ENCODE measurements at places on chromosomes 12 and 14.

DNA sequence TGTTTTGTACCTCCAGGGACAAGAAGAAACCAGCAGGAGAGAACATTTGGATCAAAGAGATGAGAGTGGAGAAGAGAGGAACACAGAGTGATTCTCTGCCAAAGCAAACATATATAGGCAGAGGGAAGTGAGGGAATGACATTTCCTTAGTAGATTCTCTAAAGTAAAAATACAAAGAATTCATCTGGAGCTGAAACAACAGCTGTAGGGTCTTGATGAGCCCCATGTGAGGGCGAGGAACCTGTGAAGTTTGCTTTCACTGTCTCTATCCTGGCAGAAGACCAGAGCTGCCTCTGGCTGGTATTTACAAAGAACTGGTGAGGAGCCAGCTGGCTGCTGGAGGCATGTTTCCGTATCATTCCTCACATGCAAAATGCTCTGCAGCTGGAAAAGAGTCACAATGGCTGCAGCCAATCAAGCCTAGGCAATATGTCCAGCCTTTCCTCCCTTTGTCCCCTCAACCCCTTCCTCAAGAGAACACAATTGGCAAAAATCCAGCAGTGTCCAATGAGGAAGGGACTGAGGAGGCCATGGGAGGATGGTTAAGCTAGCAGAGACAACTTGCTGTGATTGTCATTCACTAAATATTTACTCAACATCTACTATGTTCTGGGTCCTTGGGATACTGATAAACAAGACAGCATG lies 122.5 kb downstream of the PHLDA1 start:
- DNase-seq = no peak

GRCh38 chr12:107948391-107948945 lies 174.0 kb downstream of the ASCL4 start:
- DNase-seq = no peak

DNA sequence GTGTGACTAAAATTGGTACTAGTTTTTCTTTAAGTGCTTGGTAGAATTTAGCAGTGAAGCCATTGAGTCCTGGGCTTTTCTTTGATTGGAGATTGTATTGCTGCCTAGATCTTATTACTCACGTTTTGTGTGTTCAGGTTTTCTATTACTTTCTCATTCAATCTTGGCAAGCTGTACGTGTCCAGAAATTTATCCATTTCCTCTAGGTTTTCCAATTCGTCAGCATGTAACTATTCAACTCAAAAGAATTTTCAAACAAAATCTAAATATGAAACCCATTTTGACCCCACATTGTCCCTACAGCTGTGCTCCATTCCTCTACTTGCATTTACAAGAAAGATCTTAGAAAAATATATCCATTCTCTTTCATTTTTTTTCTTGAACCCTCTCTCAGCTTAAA lies 1613.4 kb upstream of the SEL1L start:
- DNase-seq = no peak

DNA sequence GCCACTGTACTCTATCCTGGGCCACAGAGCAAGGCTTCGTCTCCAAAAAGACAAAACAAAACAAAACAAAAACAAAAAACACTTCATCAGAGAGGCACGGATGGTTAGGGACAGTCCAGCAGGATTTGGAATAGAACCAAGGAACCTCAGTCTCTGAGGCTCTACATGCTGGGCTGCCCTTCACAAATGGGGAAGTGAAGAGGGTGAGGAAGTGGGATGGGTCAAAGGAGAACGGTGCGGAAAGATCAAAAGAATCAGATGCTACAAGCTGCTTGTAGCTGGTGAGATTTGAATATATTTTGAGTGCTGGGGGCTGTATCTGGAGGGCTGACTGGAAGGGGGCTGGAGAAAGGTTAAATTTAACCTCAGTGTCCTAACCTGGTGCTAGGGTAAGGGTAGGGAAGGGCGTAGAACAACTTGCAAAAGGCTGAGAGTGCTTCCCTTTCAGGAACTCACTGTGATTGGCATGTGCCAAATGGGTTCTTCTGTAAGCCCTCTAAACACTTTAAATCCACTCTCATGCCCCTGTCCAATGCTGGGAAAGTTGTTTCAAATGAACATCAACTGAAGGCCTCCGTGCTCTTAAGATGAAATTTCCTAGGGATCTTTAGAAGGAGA lies 4.6 kb downstream of the FOXJ2 start:
- no peak for DNase-seq

DNA sequence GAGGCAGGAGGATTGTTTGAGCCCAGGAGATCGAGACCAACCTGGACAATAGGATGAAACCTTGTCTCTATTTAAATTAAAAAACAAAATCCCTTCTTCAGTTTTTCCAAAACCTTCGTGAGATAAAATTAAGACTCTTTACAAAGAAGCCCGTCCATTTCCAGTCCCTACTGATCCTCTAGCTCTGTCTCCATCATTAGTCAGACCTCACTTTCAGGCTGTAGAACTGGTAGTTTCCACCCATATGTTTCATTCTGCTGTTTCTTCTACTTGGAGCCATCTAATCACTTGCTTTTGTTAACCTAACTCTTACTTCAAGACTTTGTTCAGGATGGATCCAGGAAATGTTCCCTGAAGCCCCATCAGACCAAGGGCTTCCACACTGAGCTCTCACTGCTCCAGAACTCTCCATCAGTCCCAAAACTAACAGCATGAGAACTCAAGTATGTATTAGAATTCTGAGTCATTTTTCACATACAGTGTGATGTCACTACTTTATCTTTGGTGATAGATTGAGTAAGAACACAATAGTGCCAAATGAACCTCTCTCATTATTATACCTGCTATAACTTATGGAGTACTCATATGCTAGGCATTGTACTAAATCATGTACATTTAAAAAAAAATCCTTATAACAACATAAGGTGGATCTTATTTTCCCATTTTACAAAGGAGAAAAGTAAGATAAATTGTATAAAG lies 90.8 kb downstream of the PRICKLE1 start:
- DNase-seq = no peak

GRCh38 chr12:26460361-26460760 lies 265.0 kb downstream of the SSPN start:
- DNase-seq = no peak

DNA sequence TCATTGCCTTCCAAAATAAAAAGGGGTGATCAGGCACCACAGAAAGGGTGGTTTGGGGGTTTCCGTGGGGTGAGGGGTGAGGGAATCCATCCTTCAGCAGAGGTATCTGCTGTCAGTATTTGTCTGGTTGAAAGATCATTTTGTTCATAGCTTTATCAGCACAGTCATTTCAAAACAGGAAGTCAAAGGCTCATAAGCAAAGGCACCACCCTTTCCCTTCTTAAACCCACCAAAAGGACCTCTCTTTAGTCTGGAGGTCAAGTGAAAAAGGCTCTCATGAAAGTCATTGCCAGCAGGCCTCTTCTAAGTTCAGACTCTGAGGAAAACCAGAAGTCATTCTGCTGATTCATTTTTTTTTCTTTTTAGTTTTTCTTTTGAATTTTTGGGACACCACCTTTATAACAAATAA lies 6.2 kb downstream of the CHST11 start:
- no peak for DNase-seq

GRCh38 chr14:35402323-35403113 lies 2.0 kb downstream of the NFKBIA start:
- no peak for DNase-seq

DNA sequence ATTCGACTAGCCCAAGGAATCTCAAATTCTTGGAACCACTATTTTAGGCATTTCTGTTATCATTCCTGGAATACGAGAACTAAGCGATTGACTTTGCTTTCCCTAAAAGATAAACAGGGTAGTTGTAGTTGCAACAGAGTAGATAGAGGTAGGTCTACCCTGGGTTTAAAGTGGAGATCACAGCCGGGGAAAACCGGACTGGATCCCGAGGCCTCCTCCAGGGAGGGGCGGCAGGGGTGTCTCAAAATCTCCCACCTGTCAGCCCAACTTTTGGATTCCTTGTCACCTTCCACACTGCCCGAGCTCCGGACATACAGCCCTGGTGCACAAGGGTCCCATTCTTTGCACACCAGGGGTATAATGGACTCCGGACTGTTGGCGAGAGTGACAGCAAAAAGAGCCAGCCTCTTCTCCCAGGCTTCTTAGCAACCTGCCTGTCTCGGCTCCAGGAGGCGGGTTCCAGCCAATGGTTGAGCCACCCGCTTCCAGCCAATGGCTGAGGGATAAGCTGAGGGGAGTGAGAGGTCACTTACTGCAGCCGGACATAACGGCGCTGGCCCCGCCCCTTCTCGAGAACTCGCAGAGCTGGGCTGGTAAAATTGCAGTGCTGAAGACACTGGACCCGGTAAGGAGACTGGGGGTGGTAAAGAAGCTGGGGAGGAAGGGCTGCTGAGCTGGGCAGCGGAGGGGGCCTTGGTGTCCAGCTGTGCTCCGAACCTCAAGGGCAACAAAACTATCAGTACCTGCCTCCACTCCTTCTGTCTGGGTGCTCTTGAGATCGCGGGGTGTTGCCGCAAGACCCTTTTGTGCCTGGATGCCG lies at the start of gene SUOX:
SUOX (plus strand) TSS at position 562 of the 820 bp plus-strand sequence. CDS start 4,946 bp downstream, outside the sequence.
- DNase-seq = peak; percentile 79

DNA sequence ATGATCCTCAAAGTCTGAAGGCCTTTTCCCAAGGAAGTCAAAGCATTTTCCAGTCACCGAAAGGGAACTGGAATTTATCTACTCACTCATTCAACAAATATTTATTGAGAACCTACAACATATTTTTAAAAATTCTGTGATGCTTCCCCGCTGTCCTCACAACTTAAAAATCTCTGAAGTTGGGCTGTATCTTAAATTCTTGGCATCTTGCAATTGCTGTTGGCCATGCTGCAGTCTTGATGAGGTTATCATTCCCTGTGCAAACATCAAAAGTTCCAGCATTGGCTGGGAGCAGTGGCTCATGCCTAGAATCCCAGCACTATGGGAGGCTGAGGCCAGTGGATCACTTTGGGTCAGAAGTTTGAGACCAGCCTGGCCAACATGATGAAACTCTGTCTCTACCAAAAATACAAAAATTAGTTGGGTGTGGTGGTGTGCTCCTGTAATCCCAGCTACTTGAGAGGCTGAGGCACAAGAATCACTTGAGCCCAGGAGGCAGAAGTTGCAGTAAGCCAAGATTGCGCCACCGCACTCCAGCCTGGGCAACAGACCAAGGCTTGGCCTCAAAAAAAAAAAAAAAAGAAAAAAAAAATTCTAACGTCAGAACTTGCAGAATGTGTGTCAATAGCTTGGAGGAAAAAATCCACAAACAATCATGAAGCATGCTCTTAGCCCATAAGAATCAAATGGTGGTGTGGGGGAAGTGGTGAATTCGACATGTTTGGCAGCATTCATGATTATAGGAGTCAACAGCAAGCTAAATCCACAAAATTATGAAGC lies 34.9 kb downstream of the CCDC177 start:
- DNase-seq = no peak

GRCh38 chr12:47370421-47370820 lies 290.7 kb upstream of the AMIGO2 start:
- DNase-seq = no peak
